Breast epithelium (tissue), 4 donors: ENCODE measurements at places on chromosomes 3 and 15. TPM values are rescaled to one million over a fixed set of nuclear protein-coding genes. Genes with fewer than 3 reads are reported as not detected.

CCR1 gene
- total RNA-seq, result 9.2 TPM

DNA sequence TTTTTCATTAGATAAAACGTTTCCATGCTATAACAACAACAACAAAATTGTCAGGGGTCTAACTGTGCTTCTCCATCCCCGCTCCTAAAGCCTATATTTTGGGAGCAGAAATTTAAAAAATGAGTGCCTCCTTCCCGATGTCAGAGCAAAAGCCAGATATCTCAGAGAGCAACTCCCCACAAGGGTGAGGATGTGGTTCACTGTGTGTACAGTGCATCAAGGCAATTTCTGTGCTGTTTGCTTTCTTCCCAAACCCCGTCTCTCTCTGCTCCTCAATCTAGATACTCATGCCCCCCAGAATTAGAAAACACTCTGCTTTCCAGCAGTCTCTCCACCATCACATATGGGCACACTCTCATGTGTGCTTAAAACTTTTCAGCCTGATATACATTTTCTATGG lies 76.7 kb upstream of the MBNL1 start:
- no peaks in the 10 kb centered on the region for H3K27me3 ChIP-seq
- no peaks in the 10 kb centered on the region for H3K36me3 ChIP-seq
- H3K4me1 ChIP-seq, result no peaks in the 10 kb centered on the region
- H3K4me3 ChIP-seq, result no peak overlapping the region

DNA sequence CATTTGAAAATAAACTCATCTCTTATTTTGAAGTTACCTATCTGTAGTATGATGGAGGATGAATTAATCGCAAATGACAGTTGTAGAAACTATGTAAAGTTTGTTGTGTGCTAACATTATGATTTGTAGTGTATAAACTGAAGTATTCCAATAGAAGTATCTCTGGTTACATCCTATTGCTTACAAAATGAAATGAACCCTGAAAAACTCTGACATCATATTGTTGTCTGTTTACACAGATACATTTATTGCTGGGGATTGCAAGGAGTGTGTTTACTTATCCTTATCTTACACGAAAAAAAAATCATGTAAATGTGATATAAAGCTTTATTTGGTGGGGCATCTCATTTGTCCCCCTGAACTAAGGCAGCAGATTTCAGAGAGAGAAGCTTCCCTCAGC lies 2.6 kb upstream of the ABHD10 start:
- no peak overlapping the region for H3K4me3 ChIP-seq
- no peaks in the 10 kb centered on the region for H3K27me3 ChIP-seq
- no peak overlapping the region for H3K27ac ChIP-seq
- no peaks in the 10 kb centered on the region for H3K36me3 ChIP-seq
- no peaks in the 10 kb centered on the region for H3K4me1 ChIP-seq

DNA sequence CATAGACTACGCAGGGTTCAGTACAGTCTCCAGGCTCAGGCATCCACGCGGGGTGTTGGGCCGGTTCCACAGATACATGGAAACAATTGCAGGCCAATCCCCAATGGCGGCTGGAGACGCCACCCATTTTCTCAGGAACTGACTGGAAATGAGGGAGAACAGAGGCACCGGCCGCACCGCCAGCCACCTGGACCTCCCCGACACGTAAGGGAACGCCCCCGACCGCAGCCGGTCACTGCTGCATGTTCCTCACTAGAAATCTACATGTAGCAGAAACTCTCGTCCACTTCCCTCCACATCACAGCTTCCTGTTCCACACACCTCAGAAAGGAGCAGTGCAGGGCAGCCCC lies 29.2 kb downstream of the CYFIP1 start:
- no peaks in the 10 kb centered on the region for H3K4me1 ChIP-seq
- no peaks in the 10 kb centered on the region for H3K27me3 ChIP-seq
- peak overlapping the region; percentile 76 for H3K27ac ChIP-seq
- H3K36me3 ChIP-seq, result no peaks in the 10 kb centered on the region
- DNase-seq, result peak; percentile 39

GRCh38 chr3:194984066-194984465 lies 286.9 kb downstream of the XXYLT1 start:
- H3K4me3 ChIP-seq, result no peak overlapping the region
- H3K27me3 ChIP-seq, result no peaks in the 10 kb centered on the region
- no peak for DNase-seq
- H3K27ac ChIP-seq, result no peak overlapping the region
- H3K4me1 ChIP-seq, result no peaks in the 10 kb centered on the region

CD86 gene
- total RNA-seq, result 7.5 TPM

MST1R gene
- total RNA-seq, result 11.9 TPM

DNA sequence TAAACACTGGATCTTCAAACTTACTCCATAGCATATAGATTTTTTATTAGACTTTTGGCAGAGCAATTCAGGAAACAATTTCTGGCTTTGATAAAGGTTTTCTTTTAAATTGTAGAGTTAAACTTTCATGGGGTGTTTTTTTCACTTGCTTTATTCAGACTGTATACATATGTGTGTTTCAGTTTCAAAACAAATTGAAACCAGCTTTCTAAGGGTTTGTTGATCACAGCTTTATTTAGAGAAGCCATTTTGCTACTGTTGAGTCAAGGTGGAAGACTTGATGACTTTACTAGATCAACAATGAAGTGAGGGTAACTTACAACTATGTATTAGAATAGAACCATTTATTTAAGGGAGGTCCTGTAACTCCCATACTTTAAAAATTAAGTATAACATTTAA lies 6.2 kb downstream of the UBE2E1 start:
- no peak overlapping the region for H3K4me3 ChIP-seq
- H3K36me3 ChIP-seq, result no peaks in the 10 kb centered on the region
- H3K4me1 ChIP-seq, result no peaks in the 10 kb centered on the region
- no peak overlapping the region for H3K27ac ChIP-seq

GRCh38 chr15:75302318-75302717 lies 19.7 kb downstream of the GOLGA6D start:
- no peaks in the 10 kb centered on the region for H3K27me3 ChIP-seq
- no peak overlapping the region for H3K27ac ChIP-seq
- H3K36me3 ChIP-seq, result no peaks in the 10 kb centered on the region
- no peaks in the 10 kb centered on the region for H3K4me1 ChIP-seq
- no peak for DNase-seq

GRCh38 chr15:22978691-22979237 lies 1.4 kb downstream of the CYFIP1 start:
- H3K27ac ChIP-seq, result no peak overlapping the region
- H3K36me3 ChIP-seq, result no peaks in the 10 kb centered on the region

PIK3CA gene
- total RNA-seq, result 43.0 TPM

GRCh38 chr3:11476735-11477144 lies 167.0 kb downstream of the VGLL4 start:
- H3K4me1 ChIP-seq, result no peaks in the 10 kb centered on the region
- H3K27ac ChIP-seq, result peak overlapping the region; percentile 39
- H3K27me3 ChIP-seq, result no peaks in the 10 kb centered on the region
- no peak for DNase-seq
- no peak overlapping the region for H3K4me3 ChIP-seq

- H3K4me1 ChIP-seq, result no peaks in the 10 kb centered on the region
- peak; percentile 82 for DNase-seq
- H3K36me3 ChIP-seq, result no peaks in the 10 kb centered on the region
- no peaks in the 10 kb centered on the region for H3K27me3 ChIP-seq
- H3K4me3 ChIP-seq, result peak overlapping the region; percentile 87
Observed at GRCh38 chr3:11720304-11720898, 76.7 kb upstream of the VGLL4 start.
